ENCODE measurements at places on chromosomes 6 and 20.

- no peak for DNase-seq
Observed at GRCh38 chr6:36809941-36810803, 29.1 kb downstream of the CPNE5 start.

GRCh38 chr6:147707524-147707923, 199.0 kb downstream of the SAMD5 start:
- no peak for DNase-seq

GRCh38 chr6:132209351-132209750, 191.9 kb downstream of the MOXD1 start:
- no peak for DNase-seq

- DNase-seq = no peak
Observed at GRCh38 chr6:78489874-78490273, 377.5 kb upstream of the IRAK1BP1 start.

GRCh38 chr6:154914288-154914687, 80.8 kb upstream of the TIAM2 start:
- DNase-seq = no peak

DNA sequence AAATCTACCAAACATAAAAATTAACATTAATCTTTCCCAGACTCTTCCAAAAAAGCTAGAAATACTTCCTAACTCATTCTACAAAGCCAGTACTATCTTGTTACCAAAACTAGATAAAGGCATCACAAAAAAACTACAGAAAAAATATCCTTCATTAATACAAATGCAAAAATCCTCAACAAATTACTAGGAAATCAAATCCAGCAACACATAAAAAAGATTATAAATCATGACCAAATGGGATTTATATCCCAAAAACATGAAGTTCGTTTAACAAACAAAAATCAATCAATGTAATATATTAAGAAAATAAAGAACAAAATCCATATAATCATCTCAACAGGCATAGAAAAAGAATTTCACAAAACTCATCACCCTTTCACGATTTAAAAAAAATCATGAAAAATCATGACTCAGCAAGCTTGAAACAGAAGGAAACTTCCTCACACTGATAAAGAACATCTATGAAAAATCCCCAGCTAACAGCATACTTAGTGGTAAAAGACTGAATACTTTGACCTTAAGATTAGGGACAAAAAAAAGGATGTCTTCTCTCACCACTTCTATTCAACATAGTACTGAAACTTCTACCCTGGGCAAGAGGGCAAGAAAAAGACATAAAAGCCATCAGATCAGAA, 43.2 kb downstream of the RANBP9 start:
- no peak for DNase-seq

DNA sequence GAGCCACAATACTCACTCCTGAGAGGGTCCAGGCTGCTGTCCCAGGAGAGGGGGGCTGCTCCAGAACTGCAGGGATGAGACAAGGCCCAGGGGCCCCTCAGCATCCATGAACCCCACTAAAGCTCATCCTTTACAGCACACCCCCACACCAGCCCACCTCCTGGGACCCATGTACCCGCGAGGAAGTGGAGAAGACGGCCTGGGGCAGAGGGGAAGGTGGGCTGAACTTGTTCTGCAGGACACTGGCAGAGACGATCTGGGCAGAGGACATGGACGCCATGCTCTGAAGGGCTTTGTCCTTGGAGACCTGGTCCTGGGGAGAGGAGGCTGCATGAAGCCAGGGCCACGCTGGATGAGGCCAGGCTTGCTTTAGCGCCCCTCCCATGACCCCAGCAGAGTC, 10.1 kb downstream of the RPL10A start:
- DNase-seq = no peak

DNA sequence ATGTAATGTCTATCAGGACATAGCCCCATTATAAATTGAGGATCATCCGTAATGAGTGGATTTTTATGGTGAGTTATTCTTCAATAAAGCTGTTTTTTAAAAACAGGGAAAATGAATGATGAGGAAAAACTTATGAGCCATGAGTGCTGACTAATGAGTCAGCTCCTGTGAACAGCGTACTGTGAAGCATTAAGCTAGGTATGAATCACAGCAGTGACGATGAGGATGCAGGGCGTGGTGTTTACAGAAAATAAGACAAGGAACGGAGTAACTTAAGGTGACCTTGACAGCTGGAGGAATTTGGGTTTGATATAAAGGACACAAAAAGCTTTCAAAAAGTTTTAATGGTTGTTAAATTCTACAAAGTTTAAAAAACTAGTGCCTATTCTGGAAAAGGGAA, 96.3 kb downstream of the FOXF2 start:
- no peak for DNase-seq

DNA sequence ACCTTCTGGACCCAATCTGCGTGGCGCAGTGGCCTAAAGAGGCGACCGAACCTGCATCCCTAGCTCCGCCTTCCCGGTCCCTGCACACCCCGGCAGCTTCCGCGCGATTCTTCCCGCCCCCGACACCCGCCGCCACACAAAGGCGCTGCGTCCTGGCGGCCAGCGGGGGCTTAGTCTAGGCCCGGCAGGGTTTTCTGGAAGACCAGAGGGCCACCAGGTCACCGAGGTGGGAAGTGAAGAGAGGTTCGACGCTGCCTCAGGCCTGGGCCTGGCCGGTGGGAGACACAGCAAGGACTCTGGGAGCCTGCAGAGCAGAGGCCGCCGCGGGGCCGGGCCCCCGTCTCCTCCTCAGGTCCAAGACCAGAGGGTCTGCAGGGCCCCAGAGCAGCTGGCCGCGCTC, 154.9 kb downstream of the OR2B2 start:
- DNase-seq = peak; percentile 44

DNA sequence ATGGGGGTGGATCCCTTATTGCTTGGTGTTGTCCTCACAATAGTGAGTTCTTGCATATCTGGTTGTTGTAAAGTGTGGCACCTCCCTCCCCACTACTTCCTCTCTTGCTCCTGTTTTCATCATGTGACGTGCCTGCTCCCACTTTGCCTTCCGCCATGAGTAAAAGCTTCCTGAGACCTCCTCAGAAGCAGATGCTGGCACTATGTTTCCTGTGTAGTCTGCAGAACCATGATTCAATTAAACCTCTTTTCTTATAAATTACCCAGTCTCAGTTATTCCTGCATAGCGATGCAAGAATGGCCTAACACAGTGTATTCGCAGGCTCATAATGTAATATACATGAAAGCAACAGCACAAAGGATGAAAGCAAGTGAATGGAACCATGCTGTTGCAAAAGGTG, 28.4 kb upstream of the ANKRD60 start:
- no peak for DNase-seq

DNA sequence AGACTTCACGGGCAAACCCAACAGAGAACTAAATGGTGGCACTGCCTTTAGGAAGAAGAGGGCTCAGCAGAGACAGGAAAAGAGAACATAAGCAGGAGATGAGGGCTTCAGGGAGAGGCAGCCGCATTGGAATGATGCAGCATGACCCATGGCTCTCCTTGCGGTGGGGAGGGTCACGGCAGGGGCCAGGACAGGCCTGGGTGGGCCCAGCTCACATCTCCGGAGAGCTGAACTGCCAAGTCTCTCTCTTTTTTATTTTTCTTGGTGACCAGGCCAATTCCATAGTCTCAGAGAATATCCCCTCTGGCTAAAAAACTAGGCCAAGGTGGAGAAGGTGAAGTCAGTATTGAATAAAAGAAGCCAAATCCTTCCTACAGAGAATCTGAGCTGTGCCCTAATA, 77.5 kb upstream of the TRAF3IP2 start:
- DNase-seq = no peak

DNA sequence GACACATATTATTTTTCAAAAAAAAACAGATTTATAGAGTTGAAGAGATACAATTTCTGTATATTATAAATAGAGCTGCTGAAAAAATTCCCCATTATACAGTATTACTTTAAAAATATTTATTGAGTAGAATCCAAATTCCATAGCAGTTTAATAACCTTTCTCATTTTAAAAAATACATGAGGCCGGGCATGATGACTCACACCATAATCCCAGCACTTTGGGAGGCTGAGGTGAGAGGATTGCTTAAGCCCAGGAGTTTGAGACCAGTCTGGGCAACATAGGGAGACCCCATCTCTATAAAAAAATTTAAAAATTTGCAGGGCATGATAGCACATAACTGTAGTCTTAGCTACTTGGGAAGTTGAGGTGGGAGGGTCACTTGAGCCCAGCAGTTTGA, 13.0 kb downstream of the ATRN start:
- DNase-seq = no peak

DNA sequence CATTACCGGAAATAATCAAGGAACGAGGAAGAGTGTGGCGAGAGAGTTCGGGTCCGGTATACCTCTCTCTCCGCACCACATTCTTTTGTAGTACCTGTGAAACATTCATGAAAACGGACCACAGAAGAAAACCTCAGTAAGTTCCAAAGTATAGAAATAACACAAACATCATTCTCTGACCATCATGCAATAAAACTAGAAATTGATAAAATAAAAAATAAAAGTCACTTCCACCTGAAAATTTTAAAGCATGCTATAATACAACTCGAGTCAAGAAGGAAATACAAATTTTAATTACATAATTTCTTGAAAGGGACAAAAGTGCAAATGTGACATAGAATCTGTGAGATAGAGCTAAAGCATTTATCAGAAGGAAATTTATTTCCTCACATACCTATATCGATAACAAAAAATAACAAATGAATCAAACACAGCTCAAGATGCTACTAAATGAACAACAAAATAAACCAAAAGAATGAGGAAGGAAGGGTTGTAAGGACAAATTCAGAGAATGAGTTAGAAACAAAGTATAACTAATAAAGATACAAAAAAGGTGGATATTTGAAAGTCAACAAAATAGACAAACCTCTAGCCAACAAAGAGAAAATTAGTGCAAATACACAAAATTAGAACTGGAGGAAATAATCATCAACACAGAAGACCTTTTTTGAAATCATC, 84.2 kb downstream of the TRIM27 start:
- no peak for DNase-seq

GRCh38 chr20:4569865-4570264, 151.8 kb upstream of the PRND start:
- DNase-seq = no peak

GRCh38 chr6:108068618-108069017, 5.9 kb downstream of the OSTM1 start:
- no peak for DNase-seq

DNA sequence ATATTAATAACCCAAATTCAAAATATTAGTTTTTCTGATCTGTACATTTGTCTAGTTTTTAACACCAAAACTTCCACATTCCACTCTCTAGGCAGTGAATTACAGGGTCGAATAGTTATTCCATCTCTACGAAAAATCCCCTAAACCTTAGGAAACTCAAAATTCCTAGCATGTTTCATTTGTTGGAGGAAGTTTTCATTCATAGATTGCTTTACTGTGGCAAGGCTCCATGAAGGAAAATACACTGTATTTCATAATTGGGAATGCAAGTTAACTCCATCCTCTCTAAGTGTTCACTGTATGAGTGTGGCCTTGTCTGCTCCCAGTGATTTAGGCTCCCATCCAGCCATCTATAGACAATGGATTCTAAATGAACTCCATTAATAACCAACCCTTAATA, 296.1 kb downstream of the TENT5A start:
- DNase-seq = no peak

- DNase-seq = no peak
Observed at GRCh38 chr6:166477647-166478365, 95.1 kb upstream of the MPC1 start.

DNA sequence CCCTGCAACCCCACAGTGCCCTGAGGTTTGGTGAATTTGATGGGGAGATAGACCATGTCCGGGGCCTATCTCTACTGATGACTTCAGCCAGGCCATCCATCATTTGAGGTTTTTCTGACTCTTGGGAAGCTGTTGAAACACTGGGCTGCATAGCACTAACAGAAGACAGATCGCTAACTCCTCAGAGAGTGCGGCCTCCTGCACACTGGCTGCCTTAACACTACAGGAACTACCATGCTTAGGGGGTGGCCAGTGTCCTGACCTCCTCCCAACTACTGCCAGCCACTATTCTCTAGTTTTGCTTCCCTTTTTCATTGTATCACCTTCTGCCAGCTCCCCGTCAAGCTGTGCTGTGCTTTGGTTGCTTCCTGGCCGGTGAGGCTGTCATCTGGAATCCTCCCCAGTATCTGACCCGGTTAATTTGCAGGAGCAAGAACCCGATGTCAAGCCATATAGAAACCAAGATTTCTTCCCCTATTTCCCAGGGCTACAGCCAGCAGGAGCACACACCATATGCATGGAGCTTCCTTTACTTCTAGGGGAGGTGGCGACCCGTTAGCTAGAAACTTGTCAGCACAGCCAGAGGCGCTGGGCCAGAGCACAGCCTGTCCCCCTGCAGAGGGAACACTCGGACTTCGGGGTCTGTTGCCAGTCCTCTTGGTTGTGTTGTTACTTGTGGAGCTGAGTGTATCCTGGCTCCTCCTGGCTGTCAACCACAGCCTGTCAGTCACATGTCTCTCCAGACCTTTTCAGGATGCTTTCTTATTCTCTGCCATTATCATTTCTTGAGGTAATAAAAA, 57.3 kb upstream of the TRAF3IP2 start:
- DNase-seq = no peak

GRCh38 chr6:135423649-135424128, 73.9 kb downstream of the AHI1 start:
- no peak for DNase-seq

GRCh38 chr6:51844336-51844735, 243.1 kb downstream of the PKHD1 start:
- no peak for DNase-seq

DNA sequence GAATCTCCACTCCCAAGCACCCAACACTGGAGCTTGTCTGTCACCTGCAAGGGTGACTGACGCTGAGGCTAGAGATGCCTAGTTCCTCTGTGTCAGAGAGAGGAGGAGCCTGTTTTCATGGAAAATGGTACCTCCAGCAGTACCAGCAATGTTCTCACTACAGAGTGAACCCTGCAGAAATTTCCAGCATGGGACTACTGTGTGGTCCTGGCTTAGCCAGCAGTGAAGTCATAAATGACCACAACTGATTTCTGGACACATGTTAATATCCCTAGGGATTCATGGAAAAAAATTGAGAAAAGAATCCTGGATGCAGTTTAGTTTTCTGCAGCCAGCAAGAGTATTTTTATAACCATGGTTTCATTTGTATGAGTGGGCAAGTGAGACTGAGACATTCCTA, 468.1 kb downstream of the CD83 start:
- DNase-seq = no peak

DNA sequence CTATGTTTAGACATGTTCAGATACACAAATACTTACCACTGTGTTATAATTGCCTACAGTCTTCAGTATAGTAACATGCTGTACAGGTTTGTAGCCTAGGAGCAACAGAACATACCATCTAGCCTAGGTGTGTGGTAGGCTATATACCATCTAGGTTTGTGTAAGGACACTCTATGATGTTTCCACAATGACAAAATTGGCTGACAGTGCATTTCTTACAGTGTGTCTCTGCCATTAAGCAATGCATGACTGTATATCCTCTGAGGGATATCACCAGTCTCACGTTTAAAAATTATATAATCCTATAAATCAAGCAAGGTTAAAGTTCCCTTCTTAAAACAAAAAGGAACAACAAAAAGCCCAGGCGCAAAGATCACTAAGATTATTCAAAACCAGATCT, 352.2 kb downstream of the BTBD9 start:
- DNase-seq = no peak

DNA sequence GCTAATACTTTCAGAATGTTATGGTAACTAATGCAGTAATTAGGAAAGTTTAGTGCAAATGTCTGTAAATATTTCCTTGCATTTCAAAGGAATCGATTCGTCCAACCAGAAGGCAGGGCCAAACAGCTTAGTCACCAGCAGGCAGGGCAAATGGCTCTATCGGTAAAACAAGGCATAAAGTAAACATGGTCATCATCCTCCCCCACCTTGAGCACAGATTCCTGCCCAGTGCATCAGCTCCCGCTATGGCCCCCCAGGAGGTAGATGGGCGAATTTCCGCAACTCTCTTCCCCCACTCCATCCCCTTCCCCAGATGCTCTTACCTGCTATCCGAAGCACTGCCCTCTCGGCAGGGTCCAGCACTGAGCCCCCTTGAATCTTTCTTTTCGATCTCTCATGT, 103.8 kb upstream of the BEND6 start:
- no peak for DNase-seq

Measured in activated T-helper 1 cell treated with Interleukin-2 at 50 U/mL for 16 hours (primary cell).